ENCODE measurements at places on chromosomes 2 and 18.

DNA sequence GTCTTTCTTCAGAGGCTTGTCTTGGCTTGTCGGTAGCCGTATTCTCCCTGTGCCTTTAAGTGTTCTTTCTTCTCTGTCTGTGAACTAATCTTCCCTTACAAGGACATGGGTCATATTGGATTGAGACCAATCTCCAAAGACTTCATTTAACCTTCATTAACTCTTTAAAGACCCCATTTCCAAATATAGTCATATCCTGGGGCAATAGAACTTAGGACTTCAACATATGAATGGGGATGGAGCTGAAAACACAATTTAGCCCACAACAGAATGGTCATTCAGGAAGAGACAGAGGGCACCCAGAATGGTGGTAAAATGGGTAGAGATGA lies 82.1 kb upstream of the TANK start:
- peak overlapping the region; percentile 39 for H3K27ac ChIP-seq
- H3K4me1 ChIP-seq, result peaks cover 16% of the 10 kb centered on the region
- DNase-seq, result no peak
- no peaks in the 10 kb centered on the region for H3K36me3 ChIP-seq

GRCh38 chr2:182694189-182694588 lies 21.9 kb upstream of the DNAJC10 start:
- no peak overlapping the region for H3K4me3 ChIP-seq
- no peak for DNase-seq
- no peaks in the 10 kb centered on the region for H3K36me3 ChIP-seq
- H3K27me3 ChIP-seq, result no peaks in the 10 kb centered on the region
- H3K27ac ChIP-seq, result no peak overlapping the region

DNA sequence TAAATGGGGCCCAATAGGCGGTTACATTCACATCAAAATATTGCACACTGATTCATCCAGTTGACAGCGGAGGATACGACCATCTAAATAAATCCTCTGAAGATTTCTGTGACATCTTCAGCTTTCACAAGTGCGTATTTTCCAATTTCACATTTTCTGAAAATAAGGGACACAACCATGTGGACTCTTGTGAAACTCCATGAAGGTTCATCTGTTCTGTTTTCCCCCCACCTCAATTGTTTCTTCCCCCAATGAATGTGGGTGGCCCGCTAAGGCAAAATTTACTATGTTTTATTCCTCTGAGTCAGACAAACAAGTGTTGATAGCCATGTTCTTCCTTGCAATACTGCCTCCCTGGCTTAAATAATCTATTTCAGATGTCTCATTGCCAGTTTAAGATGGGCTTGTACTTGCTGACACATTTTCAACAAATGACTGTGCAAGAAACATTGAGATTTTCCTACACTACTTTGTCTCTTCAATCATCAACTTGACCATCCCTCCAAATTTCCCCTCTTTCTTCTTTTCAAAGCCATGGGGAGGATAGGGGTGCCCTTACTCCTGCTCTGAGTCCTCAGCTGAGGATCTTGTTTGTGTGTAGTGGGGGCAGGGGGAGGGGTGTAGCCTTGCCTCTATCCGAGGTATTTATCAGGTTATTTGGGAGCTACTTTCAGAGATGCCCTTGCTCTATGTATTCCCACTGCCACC lies 78.2 kb downstream of the BCL11A start:
- DNase-seq, result no peak
- H3K36me3 ChIP-seq, result no peaks in the 10 kb centered on the region
- no peak overlapping the region for H3K27ac ChIP-seq

DNA sequence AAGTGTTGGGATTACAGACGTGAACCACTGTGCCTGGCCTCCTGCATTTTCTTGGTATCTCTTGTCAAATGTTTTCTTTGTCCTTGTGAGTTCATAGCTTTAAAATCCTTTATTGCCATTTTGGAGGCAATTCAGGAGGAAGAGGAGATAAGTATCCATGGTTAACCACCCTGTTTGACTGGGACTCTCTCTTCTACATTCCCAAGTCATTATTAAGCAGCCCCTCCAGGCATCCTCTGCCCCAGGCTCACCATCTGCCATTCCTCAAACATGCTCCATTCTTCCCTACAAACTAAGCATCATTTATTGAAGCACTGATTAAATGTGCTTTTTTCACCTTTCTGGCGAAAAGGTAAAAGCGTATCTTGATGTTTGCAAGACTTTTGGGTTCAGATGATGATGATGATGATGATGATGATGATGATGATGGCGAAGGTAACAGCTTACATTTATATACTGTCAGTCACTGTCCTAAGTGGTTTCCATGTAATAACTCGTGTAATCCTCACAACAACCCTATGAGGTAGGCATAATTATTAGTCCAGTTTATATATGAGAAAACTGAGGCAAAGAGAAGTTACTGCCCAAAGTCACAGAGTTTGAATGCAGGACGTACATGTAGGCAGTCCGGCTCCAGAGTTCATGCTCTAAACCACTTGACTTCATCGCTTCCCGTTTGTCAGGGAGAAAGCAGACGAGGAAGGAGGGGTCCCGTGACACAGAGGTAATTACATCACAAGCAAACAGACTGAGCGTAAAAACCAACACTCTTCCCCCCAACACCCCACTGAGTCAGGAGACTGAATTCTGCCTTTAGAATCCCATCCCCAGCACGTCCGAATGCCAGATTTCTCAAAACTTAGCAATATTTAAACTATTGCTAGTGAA lies 69.7 kb upstream of the ACKR3 start:
- no peak overlapping the region for H3K27ac ChIP-seq
- H3K36me3 ChIP-seq, result no peaks in the 10 kb centered on the region
- no peak overlapping the region for H3K4me3 ChIP-seq
- no peak for DNase-seq
- H3K27me3 ChIP-seq, result no peaks in the 10 kb centered on the region

GRCh38 chr2:18791172-18791797 lies 201.9 kb upstream of the NT5C1B start:
- no peak for DNase-seq
- no peak overlapping the region for H3K27ac ChIP-seq
- H3K4me3 ChIP-seq, result no peak overlapping the region

- DNase-seq, result no peak
- no peaks in the 10 kb centered on the region for H3K4me1 ChIP-seq
- H3K4me3 ChIP-seq, result no peak overlapping the region
- no peak overlapping the region for H3K27ac ChIP-seq
- no peaks in the 10 kb centered on the region for H3K27me3 ChIP-seq
- H3K36me3 ChIP-seq, result no peaks in the 10 kb centered on the region
Observed at GRCh38 chr2:59249441-59250306, 1008.5 kb upstream of the FANCL start.

- no peaks in the 10 kb centered on the region for H3K27me3 ChIP-seq
- no peak overlapping the region for H3K4me3 ChIP-seq
- H3K27ac ChIP-seq, result no peak overlapping the region
- DNase-seq, result no peak
- no peaks in the 10 kb centered on the region for H3K4me1 ChIP-seq
Observed at GRCh38 chr2:162782138-162782537, 56.4 kb downstream of the KCNH7 start.

DNA sequence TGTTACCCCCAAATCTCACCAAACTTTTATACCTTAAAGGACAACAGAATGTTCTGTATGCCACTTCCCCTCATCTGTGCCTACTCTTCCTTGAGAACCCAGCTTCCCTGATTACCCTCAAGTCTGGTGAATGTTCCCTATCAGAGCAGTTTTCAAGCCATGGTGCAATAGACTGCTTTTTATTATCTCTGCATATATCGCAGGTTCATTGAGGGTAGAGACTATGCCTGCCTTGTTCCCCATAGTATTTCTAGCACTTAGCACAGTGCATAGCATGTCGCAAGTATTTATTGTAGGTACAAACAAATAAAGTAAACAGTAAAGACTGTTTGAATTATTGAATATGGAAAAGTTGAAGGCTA lies 146.6 kb downstream of the HAUS1 start:
- no peak for DNase-seq
- H3K36me3 ChIP-seq, result peaks cover 10% of the 10 kb centered on the region
- peak overlapping the region; percentile 44 for H3K4me3 ChIP-seq
- H3K27me3 ChIP-seq, result no peaks in the 10 kb centered on the region

DNA sequence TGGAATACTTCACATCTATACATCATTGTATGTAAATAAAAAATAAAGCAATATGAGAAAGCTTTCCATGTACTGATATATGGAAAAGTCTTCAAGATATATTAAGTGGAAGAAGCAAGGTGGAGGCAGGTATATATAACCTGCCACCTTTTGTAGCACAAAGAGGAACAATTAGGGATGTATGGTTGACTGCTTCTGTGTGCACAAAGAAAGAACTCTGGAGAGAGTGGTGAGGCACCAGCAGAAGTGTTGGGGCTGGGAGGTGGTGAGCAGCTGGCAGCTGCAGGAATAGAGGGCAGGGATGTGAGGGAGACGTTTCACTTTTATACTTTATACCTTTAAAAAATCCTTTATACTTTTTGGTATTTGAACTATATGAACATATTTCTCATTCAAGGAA lies 26.1 kb downstream of the KIF5C start:
- H3K27ac ChIP-seq, result no peak overlapping the region
- DNase-seq, result no peak
- no peaks in the 10 kb centered on the region for H3K27me3 ChIP-seq
- no peaks in the 10 kb centered on the region for H3K4me1 ChIP-seq
